ENCODE measurements at places on chromosomes 11 and 22.
A peak's percentile ranks its signal among the peaks of the same experiment; 100 is the strongest.

GRCh38 chr11:130162733-130163132, 3.2 kb downstream of the ST14 start:
- peak; percentile 10 for DNase-seq

GRCh38 chr11:84412862-84413261, 1126.7 kb upstream of the CCDC90B start:
- DNase-seq = no peak

- DNase-seq = no peak
Observed at GRCh38 chr11:63001456-63001855, 14.2 kb downstream of the SLC22A8 start.

DNA sequence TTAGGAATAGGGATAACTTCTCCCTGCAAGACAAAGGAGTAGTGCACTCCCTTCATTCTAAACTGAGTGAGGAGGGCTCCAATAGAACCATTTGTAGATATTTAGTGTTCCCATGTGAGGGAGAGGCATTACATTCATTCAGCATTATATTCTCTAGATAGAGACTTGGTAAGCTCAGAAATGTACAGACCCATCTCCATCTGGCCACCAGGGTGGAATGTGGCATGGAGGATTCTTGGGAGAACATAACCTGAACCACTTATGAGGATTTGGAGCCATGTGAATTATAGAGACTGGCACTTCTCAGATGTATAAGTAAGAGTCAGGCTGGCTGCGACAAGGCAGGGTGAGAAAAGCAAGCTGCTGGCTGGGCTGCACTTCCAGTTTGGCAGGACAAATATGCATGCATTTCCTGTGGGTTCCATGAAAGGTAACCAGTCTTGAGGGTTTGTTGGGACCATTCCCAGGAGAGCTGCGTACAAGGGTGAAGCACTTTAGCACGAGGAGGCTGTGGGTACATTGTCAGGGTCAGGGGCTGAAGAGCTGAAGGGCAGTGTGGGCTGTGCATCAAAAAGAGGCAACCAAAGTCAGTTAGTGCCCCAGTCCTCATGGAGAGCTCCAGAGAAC, 9.2 kb downstream of the RRP8 start:
- DNase-seq = no peak

DNA sequence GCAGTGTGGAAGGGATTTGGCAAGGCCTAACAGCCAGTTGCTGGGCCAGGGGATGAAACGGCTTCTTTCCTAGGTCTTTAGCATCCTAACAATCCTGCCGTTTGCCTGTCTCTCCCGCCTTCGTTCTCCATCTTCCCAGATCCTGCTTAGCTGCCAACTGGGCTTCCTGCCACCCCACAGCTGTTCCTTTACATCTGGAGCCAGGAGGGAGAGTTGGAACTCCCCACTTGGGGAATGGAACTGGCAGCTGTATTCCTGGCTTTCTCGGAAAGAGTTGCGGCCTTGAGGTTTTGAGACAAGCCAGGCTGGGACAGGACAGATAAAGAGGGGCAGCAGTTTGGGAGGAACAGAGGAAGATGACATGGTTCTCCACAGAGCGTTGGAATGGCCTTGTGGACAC, 59.6 kb downstream of the ST3GAL4 start:
- no peak for DNase-seq
